Stimulated activated CD4-positive, alpha-beta T cell treated with anti-CD3 and anti-CD28 coated beads, Interleukin-2, amount 100 ng/mL, for 24 hours (primary cell): ENCODE measurements at places on chromosomes 6 and 20.
A peak's percentile ranks its signal among the peaks of the same experiment; 100 is the strongest.

- DNase-seq, result peak; percentile 18
Observed at GRCh38 chr6:20444786-20445271, 43.1 kb downstream of the E2F3 start.

DNA sequence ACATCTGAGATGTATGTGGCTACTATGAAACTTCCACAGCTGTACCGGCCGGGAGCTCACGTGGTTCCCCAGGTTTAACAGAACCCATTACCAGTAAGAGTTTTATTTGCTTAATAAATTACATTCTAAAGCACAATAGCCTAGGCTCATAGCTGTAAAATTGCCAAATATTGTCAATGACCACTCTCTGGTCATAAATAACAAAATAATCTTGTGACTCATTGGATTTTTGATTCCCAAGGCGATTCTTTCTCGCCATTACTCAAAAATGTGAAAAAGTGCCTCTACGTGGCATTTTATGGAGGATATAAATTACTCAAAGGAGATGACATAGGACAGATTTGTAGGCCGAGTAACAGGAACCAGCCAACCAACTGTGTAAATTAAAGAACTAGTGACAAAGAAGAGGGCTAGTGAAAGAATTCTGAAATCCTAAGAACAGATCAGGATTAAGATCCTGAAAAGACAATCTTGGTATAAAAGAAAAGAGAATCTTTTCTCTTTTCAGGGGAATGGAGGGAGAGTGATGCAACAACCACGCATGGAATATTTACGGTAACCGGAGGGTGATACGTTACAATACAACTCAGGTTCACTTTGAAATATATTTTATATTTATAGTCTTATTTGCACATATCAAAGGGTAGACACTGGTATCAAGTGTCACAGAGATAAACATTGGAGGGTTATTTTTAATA is 199.7 kb downstream of the FOXC1 start:
- DNase-seq, result no peak

GRCh38 chr6:129717277-129717676 is 7.3 kb upstream of the ARHGAP18 start:
- DNase-seq, result no peak

GRCh38 chr6:82551831-82552230 is 188.2 kb downstream of the TPBG start:
- no peak for DNase-seq

DNA sequence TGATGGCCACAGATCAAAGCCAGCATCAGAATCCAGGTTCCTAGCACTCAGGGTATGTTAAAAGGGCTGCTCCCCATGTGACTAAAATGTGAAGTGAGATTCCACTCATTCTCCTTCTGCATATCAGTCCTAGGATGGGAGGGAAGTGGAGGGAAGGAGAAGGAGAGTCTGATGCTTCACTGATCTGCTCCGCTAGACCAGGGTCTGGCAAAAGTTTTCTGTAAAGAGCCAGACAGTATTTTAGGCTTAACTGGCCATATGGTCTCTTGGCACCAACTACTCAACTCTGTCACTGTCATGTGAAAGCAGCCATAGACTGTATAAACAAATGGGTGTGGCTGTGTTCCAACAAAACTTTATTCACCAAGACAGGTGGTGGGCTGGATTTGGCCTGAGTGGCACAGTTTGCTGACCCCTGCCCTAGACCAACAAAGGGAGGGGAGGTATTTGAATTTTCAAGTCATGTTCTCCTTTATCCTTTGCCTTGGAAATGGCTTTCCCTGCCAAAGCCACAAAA is 22.6 kb downstream of the GHRH start:
- no peak for DNase-seq

DNA sequence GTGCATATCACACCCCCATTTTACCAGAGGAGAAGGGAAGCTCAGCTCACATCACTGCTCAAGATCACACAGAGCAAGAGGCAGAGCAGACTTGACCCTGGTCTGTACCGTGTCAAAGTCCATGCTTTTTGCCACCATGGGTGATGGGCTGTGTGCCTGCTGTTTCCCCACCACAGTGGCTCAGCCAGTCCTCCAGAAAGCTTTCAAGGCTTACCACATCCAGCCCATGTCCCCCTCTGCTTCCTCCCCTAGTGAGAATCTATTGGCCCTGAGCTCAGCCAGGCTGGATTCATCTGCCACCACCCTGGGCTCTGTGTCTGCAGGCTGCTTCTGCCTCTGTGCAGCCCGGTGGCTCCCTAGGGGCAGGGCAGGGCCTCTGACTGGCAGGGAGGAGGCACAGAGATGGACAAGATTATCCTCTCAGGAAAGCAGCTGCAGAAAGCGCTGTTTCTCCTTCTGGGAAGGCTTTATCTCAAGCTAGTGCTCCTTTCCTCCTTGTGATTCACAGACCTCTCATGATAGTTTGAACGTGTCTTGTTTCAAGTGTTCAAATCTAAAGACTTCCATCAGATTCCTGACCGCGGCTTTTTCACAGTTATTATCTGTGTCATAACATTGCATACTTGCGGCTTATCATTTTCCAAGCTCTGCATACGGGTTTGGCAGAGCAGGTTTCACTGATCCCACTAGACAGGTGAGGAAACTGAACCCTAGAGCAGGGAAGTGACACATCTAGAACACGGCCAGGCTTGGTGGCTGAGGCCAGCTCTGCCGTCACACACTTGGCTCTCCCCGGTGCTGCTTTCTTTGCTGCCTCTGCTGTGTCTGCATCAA is 37.4 kb downstream of the VEGFA start:
- DNase-seq, result no peak

- no peak for DNase-seq
Observed at GRCh38 chr6:66965227-66965626, 1258.2 kb upstream of the EYS start.

DNA sequence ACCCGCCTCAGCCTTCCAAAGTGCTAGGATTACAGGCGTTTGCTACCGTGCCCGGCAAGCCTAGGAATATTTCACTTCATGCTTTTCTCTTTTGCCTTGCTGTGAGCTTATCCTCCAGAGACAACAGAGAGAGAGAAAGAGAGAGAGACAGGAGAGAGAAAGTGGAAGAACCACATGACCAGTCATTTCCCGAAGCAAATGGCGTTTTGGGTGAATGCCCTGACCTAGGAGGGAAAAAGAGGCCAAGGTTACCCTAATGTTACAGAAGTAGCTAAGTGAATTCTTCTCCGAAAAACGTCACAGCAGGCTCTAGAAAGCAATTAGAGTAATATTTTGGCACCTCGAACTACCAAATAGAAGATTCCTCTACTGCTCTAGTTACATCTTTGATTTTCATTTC is 9.1 kb downstream of the SGK1 start:
- no peak for DNase-seq

GRCh38 chr6:57069228-57069627 is 20.8 kb upstream of the ZNF451 start:
- no peak for DNase-seq

- no peak for DNase-seq
Observed at GRCh38 chr6:15344831-15345230, 99.0 kb downstream of the JARID2 start.

- DNase-seq, result no peak
Observed at GRCh38 chr6:33431880-33432541, 12.1 kb downstream of the SYNGAP1 start.

DNA sequence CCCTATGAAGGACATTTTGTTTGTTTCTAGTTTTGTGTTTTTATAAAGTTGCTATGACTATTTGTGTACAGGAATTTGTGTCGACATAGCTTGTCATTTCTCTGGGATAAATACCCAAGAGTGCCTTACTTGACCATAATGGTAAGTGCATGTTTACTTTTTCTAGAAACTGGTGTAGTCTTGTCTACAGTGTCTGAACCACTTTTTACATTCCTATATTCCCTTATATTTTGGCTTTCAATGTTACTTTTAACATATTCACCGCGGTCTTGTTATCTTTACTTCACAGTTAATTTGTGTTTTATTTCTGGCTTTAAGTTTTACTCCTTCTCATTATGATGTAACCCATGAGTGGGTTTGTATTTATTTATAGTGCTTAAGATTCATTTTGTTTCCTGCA is 444.4 kb upstream of the RGS17 start:
- no peak for DNase-seq

- no peak for DNase-seq
Observed at GRCh38 chr6:35028781-35029769, 112.1 kb downstream of the TCP11 start.

GRCh38 chr20:23002276-23002675 is 32.8 kb upstream of the SSTR4 start:
- DNase-seq, result no peak

GRCh38 chr6:29557320-29557719 is 2.2 kb downstream of the UBD start:
- no peak for DNase-seq

- no peak for DNase-seq
Observed at GRCh38 chr6:53624502-53624901, 41.1 kb downstream of the KLHL31 start.

GRCh38 chr20:44765701-44766347 is 20.2 kb downstream of the KCNK15 start:
- DNase-seq, result no peak

DNA sequence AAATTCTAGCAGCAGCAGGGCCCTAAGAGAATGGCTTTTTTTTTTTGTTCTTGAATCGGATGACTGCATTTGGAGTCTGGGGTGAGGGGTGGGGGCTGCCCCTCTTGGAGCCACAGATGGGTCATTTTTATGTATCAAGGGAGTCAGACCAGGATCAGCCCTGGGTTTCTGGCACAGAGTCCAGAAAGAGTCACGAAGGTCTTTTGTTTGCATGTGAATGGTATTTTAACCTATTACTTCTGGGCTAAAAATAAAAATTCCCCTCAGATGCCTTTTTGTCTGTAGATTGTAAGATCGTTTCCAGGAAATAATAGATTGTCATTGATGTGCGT is 72.5 kb downstream of the PHACTR3 start:
- DNase-seq, result no peak

DNA sequence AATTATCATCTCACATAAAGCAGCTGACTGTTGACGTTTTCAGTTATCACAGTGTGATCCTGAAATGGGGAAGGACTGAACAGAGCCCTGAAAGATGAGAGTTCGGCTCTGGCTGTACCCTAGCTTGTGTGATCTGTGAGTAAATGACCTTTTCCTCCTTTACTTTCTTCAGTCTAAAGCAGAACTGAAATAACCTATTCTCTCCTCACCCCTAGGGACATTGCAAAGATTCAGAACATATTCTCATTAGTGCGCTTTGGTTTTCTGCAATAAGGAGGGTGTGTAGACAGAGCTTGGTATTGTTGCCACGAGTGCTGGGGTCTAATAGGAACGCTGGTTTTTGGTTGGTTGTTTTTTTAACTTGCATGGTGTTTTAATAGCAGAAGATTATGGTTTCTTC is 16.7 kb downstream of the FARS2 start:
- no peak for DNase-seq
